ENCODE measurements at places on chromosomes 5 and 9.

DNA sequence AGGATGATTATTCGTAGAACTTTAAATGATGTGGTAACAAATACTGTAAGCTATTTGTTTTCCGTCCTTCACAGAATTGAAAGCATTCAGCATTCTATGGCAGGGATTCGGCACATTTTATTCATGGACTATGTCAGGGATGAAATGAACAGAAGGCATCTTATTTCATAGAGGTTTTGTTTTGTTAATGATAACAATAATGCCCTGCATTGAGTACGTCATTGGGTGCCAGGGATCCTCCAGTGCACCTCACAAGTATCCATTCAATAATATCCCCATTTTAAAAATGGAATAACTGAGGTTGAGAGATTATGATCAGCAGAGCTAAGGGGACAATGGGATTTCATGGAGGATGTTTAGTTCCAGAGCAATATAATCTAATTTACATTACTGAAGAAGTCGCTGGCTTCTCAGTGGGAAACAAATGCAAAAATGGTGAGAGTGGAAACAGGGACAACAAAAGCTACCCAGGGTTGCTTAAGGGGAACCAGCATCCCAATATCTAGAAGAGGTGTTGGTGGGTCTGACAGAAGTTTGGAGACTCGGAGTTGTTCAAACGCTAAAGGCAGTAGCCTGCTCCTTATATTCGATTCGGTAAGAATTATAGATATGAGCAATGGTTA lies 985.7 kb upstream of the WWC1 start:
- DNase-seq, result no peak

DNA sequence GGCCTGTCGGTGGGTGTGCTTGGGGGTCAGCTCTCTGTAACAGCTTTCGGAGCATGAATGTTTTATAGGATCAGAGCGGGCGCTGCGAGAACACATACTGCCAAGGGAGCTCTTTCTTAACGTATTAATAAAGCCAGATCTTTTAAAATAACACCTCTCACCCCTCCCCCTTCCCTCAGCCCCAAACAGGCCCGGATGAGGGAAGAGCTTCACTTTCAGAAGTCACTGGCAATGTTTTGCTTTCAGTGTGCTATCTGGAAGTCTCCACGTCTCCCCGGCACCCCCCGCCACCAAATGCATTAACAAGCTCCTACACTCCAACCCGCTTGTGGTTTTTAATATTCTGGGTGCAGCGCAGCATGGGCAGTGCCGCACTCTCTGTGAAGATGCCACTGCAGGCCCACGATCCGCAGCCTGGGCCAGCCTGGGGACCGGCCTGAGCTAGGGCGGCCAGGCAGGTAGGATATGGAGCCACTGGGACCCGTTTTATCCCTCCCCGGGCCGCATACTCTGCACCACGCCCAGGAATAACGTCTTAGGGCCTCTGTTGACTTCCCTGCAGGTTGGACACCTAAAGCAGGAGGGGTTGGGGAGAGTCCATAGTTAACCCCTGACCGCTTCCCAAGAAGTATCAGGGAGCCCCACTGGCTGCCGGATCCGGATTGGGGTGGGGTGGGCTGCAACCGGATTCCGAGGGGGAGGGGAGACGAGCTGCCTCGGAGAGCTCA lies 12.6 kb downstream of the NR2F1 start:
- DNase-seq, result no peak

- no peak for DNase-seq
Measured at GRCh38 chr5:123722451-123722850, 210.5 kb downstream of the CSNK1G3 start.

- DNase-seq, result no peak
Measured at GRCh38 chr5:67334373-67334772, 137.8 kb upstream of the CD180 start.

- DNase-seq, result no peak
Measured at GRCh38 chr9:72983512-72984225, 30.8 kb upstream of the ALDH1A1 start.

GRCh38 chr5:173786286-173787187 lies 101.6 kb upstream of the CPEB4 start:
- no peak for DNase-seq

- peak; percentile 60 for DNase-seq
Measured at GRCh38 chr9:6229619-6230018, 14.0 kb downstream of the IL33 start.

GRCh38 chr5:135890296-135890695 lies 5.3 kb downstream of the IL9 start:
- no peak for DNase-seq

DNA sequence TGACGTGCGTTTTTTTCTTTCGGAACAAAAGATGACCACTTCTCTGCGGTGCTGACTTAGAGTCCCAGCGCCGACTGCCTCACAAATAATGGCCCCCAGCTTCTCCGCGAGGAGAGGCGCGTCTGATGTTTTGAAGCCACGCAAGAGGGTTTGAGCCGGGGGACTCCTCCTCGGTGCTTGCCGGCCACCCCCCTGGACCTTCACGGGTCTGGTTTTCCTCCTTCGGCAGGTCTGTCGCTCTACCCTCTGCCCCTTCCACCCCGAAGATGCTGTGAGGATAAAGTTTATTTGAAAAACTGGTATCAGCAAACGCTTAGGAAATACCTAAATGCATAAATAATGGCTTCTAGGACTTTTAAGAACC lies 584 bp downstream of the USP20 start:
- DNase-seq, result no peak

DNA sequence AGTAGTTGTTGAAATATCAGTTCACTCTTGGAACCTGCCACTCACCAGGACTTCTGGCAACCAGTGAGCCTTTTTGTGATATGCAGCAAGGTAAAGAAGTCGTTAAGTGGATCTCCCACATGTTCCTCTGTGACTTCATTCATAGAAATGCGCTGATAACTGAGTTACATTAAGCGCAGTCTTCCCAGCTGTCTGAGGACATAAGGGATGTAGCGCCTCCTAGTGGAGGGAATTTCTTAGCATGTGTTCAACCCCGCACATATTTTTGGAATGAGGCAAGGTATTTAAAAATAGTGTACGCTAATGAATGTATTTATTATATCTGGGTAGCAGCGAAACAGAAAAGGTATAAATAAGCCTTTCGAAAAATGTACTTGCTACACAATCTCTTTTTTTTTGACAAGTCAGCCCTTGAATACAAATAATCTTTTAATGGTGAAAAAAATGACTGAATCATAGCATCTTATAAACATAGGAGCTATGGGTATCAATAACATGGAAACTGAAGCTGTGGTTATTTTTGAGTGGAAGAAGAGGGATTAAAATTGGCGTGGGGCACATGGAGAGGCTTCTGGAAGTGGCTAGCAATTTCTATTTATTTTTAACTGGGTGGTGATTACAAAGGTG lies 38.0 kb downstream of the PALM2AKAP2 start:
- DNase-seq, result peak; percentile 55

- no peak for DNase-seq
Measured at GRCh38 chr9:89916001-89916597, 311.3 kb downstream of the GADD45G start.

GRCh38 chr9:121227862-121228261 lies 26.2 kb upstream of the RAB14 start:
- no peak for DNase-seq
